ENCODE measurements at places on chromosomes 13 and 19.

- DNase-seq: no peak
Observed at GRCh38 chr13:73210218-73210883, 151.5 kb downstream of the KLF5 start.

- no peak for DNase-seq
Observed at GRCh38 chr13:97654236-97654635, 220.3 kb downstream of the RAP2A start.

DNA sequence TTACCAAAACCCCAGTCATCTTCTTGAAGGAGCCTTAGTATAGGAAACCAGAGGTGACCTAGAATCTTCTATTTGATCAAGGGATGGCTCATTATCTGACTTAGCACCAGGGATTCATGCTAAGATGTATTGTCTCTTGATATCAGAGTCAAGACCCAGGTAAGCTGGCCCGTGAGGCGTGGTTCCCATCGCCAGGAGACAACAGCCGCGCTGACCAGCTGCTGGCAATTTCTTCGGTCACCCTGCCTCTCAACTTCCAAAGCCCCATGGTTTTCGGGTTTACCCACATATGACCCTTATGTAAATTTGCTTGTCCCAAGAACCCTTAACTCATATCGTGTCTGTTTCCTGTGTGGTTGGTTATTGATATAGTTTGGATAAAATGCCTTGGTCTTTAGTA is 77.7 kb upstream of the VSTM2B start:
- DNase-seq: no peak

DNA sequence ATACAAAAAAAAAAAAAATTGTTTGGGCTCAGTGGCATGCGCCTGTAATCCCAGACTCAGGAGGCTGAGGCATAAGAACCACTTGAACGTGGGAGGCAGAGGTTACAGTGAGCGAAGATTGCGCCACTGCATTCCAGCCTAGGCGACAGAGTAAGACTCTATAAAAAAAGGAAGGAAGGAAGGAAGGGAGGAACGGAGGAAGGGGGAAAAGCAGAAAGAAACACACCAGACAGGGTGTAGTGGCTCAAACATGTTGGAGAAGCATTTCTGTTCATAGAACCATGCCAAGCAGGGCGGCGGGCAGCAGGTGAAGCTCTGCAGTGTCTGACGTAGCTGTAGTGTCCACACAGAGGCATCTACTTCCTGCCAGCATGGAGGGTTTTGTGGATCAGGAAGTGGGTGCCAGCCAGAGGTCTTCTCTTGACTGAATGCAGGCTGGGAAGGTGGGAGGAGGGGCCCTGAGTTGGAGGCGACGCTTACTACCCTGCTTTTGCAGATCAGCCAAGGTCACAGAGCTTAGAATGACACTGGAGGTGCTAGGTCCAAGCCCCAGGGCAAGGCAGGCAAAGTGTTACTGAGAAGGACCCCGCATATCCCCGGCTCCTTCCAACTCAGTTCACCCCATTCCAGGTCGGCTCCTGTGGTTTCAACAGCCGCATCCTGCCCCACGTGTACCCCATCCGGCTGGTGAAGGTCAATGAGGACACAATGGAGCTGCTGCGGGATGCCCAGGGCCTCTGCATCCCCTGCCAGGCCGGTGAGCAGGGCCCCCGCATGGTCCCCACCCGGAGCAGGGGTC is 11.6 kb upstream of the PGLS start:
- DNase-seq: no peak

Data from CD4-positive, alpha-beta T cell treated with Interleukin-6 for 4 hours (primary cell).